GM23338 (cell line): ENCODE measurements at places on chromosomes 11 and 22.

GRCh38 chr11:6418557-6419008 lies 311 bp downstream of the APBB1 start:
- peak; percentile 76 for DNase-seq

GRCh38 chr11:78806214-78807004 lies 231.7 kb upstream of the NARS2 start:
- DNase-seq, result no peak

GRCh38 chr22:41857155-41857859 lies 24.4 kb downstream of the SREBF2 start:
- DNase-seq, result peak; percentile 91

DNA sequence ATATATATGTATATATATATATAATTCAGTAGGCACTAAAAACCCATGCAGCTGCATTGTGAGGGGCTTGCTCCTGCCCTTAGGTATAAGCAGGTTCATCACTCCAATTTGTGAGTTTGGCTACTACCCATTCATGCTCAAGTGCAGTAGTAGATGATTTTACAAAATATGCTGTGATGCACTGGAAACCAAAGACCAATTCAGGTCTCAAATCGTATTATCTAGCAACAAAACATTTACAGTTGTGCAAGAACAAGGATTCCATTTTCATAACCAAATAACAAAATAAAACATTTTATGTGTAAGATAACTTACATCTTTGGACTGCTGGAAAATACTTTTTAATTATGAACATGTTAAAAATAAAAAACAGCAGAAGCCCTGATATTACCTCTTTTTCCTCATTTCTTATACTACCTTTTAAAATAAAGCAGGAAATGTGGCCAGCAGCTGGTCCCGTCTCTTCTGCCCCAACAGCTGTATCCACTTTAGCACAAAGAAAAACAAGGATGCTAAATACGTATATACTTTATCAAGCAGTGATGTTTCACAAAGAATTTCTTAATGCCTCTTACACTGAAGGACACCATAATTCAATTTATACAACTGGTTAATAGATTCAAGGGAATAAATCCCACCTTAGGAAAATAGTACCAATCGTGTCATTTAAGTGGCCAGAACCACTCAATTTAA lies 2.8 kb downstream of the CREBZF start:
- DNase-seq, result no peak
